ENCODE measurements at places on chromosomes 2 and 18.

GRCh38 chr2:138124521-138124920 lies 160.2 kb downstream of the HNMT start:
- no peak for DNase-seq

GRCh38 chr2:57615855-57616556 lies 430.6 kb upstream of the VRK2 start:
- DNase-seq = no peak

DNA sequence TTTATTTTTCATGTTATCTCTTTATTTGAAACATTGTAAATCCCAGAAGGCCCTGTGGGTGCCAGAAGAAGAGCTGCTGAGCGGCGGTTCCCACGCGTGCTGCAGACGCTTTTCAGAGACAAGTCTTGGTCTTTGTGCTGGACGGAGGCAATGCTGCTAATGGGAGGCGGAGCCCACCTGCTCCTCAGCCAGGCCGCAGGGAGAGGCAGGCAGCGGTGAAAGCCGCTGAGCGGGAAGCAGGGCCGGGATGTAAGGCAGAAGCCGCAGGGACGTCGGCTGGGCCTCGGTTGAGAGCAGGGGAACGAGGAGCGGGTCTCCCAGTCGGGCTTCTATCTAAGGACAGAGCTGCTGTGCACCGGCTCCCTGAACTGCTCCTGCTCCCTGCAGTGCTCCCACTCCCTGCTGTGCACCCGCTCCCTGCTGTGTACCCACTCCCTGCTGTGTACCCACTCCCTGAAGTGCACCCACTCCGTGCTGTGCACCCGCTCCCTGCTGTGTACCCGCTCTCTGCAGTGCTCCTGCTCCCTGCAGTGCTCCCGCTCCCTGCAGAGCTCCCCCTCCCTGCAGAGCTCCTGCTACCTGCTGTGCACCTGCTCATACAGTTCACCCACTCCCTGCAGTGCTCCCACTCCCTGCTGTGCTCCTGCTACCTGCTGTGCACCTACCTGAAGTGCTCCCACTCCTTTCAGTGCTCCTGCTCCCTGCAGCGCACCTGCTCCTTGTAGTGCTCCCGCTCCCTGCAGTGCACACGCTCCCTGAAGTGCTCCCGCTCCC lies 16.4 kb downstream of the TMEM18 start:
- DNase-seq = peak; percentile 15

- no peak for DNase-seq
Observed at GRCh38 chr2:221100467-221101089, 471.5 kb downstream of the EPHA4 start.

GRCh38 chr18:75714766-75715165 lies 287.3 kb upstream of the SMIM21 start:
- no peak for DNase-seq

GRCh38 chr2:171391532-171391931 lies 42.3 kb downstream of the METTL8 start:
- DNase-seq = no peak

DNA sequence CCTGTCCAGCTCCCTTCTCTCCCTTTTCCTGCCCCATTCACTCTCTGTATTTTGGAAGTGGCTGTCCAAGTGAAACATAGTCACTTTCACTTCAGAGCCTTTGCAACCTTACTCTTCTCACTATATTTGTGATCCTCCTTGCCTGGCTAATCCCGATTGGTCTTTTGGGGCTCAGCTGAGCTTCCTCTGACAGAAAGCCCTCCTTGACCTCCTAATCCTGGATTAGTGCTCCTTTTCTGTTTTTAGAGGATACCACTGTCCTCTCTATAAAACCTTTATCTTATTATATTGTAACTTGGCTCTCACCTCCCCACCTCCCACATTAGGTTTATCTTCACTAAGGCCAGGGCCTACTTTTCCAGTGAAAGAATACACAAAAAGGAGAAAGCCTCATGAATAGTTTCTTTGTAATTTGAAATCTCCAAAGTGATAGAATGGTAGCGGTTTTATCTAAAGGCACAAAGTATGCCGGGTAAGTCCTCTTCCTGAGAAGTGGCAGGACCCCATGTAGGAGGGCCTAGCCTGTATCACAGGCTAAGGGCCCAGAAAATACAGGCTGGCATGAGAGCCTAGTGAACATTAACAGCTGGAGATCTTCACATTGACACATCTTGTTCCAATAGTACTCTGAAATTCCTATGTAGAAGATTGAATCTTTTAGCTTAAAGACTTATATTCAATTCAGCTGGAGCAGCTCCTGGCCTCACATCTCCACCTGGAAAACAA lies 83.1 kb upstream of the GAREM1 start:
- DNase-seq = no peak

- peak; percentile 62 for DNase-seq
Observed at GRCh38 chr2:147331790-147332419, 512.9 kb upstream of the ACVR2A start.

DNA sequence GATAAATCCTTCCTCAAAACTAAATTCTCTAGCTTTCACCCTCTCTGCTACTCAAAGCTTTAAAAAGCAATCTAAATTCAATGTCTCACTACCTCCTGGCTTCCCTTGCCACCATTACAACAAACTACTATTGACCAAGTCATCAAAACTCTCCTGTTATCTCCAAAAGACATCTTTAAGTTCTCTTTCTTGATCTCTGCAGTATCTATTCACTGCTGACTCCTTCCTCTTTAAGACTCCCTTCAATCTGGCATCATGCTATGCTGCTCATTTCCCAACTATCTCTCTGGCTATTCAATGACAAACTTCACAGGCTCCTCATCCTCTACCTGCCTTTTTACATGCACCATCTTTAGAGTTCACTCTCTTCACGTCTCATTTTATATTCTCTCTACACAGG lies 5.9 kb downstream of the PPP3R1 start:
- no peak for DNase-seq

DNA sequence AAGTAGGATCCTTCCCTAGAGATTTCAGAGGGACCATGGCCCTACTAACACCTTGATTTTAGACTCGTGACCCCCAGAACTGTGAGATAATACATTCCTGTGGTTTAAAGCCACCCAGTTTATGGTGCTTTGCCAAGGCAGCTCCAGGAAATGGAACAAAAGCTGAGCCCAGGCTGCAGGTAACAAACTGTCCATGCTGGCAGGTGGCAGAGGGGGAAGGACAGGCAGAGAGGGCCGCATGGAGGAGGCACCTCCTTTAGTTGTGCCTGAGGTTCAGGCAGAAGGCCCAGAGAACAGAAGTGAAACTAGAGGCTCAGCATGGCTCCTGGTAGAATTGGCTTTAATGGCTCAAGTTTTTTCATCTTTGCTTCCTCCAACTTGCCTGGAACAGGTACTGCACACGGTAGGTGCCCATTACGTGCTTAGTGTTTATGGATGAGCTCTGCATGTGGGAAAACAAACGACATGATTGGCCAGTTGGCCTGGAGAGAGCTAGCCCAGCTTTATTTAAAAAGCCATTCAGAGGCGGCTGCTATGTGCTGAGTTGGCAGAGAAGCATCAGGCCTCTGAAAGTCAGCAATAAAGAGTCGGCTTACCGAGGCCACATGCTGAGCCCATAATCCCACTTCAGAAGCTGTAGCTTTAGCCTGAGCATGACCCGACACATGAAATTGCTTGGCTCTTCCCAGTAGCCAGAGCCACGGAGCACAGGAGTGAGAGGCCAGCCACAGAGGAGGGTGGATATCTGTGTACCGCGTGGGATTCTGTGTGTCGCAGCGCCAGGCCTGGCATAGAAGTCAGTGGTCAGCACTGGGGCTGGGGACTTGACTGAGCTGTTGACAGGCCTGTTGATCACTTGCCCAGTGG lies 36.5 kb downstream of the HS1BP3 start:
- peak; percentile 64 for DNase-seq

GRCh38 chr2:177296040-177296439 lies 31.5 kb upstream of the NFE2L2 start:
- no peak for DNase-seq

DNA sequence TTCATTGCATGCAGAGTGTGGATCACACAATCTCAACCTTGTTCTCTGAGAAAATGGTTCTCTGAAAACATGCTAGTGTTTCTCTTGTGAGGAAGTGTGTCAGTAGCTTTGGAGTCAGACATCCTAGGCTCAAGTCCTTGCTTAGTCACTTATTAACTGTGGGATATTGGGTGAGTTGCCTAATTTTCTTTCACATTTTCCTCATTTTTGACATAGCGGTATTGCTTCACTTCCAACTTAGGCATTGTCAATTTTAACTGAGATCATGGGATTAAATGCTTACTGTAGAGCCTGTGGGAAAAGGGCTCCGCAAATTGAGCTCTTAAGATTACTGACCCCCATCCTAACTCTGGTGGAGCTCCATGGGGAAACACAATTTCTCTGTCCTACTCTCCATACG lies 622.2 kb downstream of the CNTNAP5 start:
- no peak for DNase-seq

DNA sequence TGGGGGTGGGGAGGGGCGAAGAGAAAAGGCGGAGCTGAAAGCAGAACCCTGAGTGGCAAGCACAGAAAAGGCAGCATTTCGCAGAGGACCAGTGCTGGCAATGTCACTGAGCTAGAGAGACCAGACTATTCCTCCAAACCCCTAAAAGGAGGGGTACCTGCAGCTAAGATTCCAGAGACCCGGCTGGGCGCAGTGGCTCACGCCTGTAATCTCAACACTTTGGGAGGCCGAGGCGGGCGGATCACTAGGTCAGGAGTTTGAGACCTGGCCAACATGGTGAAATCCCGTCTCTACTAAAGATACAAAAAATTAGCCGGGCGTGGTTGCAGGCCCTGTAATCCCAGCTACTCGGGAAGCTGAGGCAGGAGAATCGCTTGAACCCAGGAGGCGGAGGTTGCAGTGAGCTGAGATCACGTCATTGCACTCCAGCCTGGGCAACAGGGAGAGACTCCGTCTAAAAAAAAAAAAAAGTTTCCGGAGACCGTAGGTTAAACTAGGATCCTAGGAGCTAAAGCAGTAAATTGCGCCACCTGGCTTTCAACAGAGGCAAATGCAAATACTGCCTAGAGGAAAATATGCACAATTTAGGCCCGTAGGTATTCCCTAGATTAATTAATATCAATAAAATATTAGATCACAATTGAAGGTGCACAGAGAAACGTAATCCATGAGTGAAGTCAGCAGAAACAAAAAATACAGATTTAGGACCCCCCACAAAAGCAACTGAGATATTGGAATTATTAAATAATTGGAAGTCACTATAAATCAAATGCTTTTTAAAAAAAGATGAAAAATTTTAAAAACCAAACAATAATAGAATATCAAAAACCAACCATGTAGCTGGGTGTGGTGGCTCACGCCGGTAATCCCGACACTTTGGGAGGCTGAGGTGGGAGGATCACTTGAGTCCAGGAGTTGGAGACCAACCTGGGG lies 4.9 kb downstream of the UCN start:
- DNase-seq = peak; percentile 35

GRCh38 chr2:23401427-23402204 lies 16.6 kb downstream of the KLHL29 start:
- DNase-seq = no peak

GRCh38 chr2:218129458-218130135 lies 3.8 kb downstream of the CXCR2 start:
- no peak for DNase-seq

- DNase-seq = no peak
Observed at GRCh38 chr18:61896757-61897156, 4.0 kb upstream of the RNF152 start.

DNA sequence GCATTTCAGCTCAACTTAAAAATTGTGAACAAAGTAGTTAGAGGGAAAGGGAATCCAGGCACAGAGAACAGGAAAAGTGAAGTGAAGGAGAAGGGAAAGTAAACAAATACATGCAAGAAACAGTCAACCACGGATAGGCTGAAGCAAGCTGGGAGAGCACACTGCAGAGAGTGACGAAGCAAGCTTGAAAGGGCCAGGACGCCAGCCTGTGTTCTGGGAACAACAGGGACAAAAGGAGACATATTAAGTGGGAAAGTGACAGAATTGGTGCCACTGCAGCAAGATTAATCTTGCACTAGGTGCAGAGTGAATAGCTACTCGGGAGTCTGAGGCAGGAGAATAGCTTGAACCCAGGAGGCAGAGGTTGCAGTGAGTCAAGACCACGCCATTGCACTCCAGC lies 197.3 kb downstream of the SOX11 start:
- no peak for DNase-seq

DNA sequence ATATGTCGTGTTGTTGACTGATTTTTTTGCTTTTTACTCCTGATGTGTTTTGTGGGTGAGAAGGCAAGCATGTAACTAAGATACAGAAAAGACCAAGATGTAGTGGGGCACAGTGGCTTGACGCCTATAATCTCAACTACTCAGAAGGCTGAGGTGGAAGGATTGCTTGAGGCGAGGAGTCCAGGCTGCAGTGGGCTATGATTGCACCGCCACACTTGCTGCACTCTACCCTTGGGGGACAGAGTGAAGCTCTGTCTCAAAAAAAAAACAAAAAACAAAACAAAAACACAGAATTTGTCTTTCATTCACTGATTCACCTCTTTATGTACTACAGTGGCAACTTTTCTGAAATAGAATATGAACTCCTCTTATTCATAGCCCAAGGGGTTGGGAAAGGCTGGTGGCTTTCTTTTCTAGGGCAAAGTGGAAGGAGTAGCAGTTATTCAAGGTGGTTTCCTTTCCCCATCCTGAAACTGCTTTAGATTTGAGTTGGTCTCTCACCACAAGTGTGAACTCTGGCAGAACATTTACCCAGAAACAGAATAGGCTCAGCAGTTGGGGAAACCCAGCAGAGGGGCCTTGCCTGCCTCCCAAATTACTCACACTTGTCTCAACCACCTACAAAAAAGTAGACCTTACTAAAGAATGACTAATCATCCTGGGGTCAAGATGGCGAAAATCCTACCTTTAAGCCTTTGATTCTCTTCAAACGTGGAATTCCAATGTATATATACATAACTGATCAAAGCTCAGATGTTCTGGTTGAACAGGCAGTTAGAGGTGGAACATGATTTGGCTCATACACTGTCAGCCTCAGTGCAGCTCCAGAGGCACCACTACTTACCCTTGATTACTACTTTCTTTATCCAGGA lies 6.5 kb downstream of the TANK start:
- no peak for DNase-seq

DNA sequence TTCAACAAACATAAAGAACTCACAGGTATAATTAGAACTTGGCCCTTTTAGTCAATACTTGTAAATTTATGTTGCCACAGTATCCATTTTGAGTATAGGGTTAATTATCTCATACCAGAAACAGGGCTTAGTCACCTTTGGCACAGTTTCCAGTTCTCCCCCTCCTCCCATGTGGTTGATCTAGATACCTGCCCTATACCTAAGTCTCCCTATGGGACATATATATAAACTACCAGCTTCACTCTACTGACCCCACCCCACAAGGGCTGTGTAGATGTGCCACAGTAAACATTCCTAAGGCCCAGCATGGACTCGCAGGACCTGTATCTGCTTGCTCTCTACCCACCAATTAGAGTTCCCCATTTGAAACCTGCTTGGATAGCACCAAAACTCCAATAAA lies 371.7 kb upstream of the RND3 start:
- DNase-seq = no peak

DNA sequence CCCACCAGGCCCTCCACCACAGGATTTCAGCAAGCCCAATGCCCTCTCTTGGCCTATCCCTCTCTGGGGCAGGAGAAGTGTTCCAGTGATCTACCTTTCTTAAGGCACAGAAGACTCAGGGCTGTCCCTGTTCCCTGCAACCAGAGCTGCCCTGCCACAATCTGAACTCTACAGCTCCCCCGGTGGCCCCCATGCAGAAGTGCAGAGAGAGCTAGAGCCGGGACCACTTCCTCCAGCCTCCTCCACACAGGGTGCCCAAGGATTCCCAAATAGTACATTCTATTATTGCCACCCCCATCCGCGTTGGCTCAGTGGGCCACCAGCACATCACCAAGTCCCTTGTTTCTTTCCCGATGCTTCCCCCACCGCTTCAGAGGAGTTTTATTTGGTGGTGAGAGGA lies 114.8 kb upstream of the PTPRM start:
- DNase-seq = peak; percentile 1
